ENCODE measurements at places on chromosomes 4 and X. TPM values are rescaled to one million over a fixed set of nuclear protein-coding genes. Genes with fewer than 3 reads are reported as not detected.

- H3K27me3 ChIP-seq: no peaks in the 10 kb centered on the region
- H3K4me1 ChIP-seq: peaks cover 2% of the 10 kb centered on the region
- no peaks in the 10 kb centered on the region for H3K36me3 ChIP-seq
- H3K27ac ChIP-seq: no peak overlapping the region
Observed at GRCh38 chr4:74431113-74431826, 13.7 kb upstream of the AREG start.

- H3K4me3 ChIP-seq: peak overlapping the region; percentile 26
- no peak for DNase-seq
- peaks cover 17% of the 10 kb centered on the region for H3K36me3 ChIP-seq
- H3K4me1 ChIP-seq: peaks cover 37% of the 10 kb centered on the region
- H3K27me3 ChIP-seq: no peaks in the 10 kb centered on the region
Observed at GRCh38 chr4:101019941-101020401, 327.4 kb downstream of the PPP3CA start.

DNA sequence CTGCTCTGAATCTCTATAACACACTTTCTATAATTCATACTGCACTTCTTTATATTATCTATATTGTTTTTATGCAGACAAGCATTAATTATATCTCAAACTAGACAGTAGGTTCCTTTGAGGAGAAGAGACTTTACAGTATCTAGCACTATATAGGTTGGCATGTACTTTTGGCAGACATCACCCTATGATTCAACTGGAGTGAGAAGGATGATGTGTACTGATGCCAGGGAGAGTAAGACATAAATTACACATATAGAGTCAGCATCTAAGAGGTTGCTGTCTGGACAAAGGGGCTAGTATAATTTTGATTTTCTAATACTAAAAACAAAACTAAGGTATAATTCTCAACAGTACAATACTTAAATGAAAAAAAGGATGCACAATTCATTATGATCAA, 5.1 kb upstream of the RBM41 start:
- DNase-seq: no peak
- H3K27ac ChIP-seq: no peak overlapping the region
- no peaks in the 10 kb centered on the region for H3K4me1 ChIP-seq
- no peaks in the 10 kb centered on the region for H3K36me3 ChIP-seq
- no peaks in the 10 kb centered on the region for H3K27me3 ChIP-seq
- no peak overlapping the region for H3K4me3 ChIP-seq

DNA sequence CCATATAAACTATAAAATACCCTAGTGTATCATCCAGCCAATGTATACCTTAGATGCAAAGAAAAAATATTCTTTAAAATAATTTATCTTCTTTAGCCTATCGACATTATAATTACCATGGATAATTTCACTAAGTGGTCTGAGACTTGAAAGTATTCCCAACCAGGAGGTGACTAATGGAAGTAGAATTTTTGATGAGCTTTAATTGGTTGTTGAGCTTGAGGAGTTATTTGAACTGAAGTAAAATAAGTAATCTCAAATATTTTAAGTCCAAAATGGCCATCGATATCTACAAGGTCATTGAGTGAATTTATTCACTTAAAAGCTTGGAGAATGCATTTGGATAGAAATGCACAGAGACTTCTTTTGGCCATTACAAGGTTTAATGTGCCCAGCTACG, 436.2 kb downstream of the TLL1 start:
- DNase-seq: no peak
- no peaks in the 10 kb centered on the region for H3K27me3 ChIP-seq
- no peaks in the 10 kb centered on the region for H3K36me3 ChIP-seq

DNA sequence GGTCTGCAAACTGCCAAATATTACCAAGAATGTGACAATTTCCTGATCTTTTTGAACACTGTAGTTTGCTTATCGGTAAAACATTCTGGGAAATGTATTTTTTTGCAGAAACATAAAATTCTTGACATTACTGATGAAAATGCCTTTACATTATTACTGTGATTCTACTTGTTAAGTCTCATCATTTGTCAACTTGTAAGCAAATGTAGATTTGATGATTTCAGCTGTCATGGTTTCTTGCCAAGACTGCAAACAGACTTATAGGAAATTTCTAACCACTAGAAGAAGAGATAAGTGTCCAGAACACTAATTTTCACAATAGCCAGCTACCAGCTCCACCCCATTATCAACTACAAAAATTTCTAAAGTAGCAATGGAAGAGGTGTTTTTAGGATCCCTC, 560.4 kb downstream of the STPG2 start:
- no peaks in the 10 kb centered on the region for H3K4me1 ChIP-seq
- no peaks in the 10 kb centered on the region for H3K27me3 ChIP-seq
- no peak overlapping the region for H3K4me3 ChIP-seq
- no peaks in the 10 kb centered on the region for H3K36me3 ChIP-seq
- no peak overlapping the region for H3K27ac ChIP-seq

PNMA5 gene
- total RNA-seq: 0.17 TPM

Data from activated naive CD8-positive, alpha-beta T cell treated with anti-CD3 and anti-CD28 coated beads, Interleukin-2, amount 10 ng/mL, durations not matched to agents 7 days and 5 days (primary cell).